ENCODE measurements at places on chromosomes 4 and X.

GRCh38 chr4:16023776-16024408 is 59.9 kb downstream of the PROM1 start:
- no peak for DNase-seq

GRCh38 chr4:159150396-159150795 is 47.5 kb downstream of the RAPGEF2 start:
- no peak for DNase-seq

GRCh38 chr4:44861756-44862155 is 135.4 kb upstream of the GNPDA2 start:
- DNase-seq, result no peak

DNA sequence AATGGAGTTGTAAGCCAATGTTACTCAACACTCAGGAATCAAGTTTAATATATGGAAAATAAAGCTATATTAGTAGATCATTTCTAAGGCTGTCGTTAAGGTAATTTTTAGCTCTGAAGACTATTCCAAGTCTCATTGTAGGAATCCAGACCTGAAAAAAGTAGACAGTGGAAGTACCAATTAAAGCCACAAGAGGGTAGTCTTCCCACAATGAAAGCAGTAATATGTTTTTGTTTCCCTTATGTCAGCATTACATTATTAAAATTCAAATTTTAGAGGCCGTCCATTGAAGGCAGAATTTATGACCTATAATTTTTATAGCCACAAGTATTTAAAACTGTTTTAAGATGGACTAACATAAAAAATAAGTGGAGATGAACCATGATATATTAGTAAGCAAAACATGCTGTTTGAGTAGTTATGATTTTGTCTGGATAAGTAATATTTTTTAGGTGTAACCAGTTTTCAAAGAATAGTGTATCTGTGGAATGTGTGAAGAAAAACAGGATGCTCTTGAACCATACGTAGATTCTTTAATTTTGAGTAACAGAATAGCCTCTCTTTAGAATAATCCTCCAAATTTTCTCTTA is 372.6 kb upstream of the TECRL start:
- no peak for DNase-seq

DNA sequence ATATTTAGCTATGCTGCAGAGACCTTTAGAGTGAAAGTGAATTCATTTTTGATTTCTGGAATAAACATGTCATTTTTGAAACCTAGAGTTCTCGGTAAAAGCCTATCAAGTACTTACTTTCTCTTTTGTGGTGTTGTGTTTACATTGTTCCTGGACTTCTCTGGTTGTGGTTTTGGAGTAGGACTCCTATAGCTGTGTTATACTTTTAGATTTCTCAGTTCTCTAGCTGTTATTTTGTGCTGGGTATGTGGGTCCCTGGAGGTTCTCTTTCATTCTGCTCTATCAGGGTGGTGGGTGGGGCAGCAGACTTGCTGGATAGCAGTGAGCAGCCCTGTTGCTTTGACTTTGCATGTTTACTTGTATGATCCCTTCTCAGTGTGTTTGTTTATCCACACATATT is 25.6 kb upstream of the MSMO1 start:
- peak; percentile 46 for DNase-seq

GRCh38 chr4:125594056-125594602 is 279.4 kb downstream of the FAT4 start:
- DNase-seq, result no peak

DNA sequence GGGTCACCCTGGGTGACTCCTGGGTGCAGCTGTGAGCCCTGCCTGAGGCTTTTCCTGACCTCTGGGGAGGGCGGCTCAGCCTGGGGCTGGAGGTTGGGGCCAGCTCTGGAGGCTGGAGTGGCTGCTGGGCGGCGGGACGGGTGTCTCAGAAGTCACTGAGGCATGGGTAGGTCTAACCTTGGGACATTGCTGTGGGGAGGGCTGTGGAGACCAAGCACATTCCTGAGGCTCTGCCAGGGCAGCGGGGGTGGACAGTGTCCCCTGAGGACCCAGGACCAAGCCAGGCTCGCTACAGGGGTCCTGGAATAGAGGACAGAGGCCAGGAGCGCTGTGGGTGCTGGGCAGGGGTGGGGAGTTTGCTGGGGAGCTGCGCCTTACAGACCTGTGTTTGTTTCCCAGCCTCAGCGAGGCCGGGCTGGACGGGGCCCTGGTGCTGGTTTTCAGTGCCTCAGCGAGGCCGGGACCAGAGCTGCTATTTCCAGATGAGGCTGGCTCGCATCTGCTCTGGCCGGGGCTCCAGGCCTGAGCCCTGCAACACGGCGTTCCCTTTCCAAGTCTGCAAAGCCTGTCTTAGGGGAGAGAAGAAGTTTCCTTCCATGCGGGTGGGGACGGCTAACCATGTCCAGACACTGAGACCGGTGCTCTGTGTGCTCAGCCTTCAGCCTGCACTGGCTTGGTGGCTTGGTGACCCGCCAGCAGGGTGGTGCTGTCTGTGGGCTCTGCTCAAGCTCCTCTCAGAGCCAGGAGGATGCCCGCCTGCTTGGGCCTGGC is 3.0 kb upstream of the SLC25A6 start:
- DNase-seq, result no peak

DNA sequence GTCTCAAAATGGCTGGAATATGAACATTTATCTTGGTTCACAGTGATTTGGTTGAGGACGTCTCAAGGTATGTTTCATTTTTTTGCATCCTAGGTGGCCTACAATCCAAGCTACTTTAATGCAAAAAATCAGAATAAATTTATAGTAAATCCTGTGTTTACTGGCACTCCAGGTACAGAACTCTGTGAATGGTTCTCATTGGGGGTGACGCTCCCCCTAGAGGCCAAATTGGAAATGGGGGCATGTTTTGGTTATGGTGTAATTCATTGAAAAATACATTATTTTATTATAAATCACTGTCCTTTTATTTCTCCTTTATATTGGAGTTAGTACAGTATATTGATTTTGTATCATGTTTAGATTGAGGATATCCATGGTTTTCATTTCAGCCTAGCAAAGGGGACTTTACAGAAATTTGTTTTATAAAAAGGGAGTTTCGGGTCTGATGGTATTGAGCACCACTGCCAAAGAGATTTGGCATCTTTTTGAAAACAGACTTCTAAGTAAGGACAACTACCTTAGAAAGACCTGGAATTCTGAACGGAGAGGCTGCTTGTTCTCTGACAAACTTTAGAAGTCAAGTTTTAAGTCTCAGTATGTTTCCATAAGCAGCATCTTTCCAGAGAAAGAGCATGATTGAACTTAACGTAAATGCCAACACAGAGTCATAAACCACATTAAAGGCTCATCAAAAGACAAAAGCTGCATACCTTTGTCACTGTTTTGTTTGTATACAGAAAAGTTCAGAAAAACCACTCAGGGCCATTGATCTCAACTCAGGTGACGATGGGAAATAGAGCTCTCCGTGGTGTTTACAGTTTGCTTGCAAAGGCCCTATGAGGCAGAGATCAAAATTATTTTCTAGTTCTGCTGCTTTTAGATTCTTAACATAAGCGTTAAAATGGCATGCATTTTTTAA is 19.4 kb downstream of the MTM1 start:
- no peak for DNase-seq

DNA sequence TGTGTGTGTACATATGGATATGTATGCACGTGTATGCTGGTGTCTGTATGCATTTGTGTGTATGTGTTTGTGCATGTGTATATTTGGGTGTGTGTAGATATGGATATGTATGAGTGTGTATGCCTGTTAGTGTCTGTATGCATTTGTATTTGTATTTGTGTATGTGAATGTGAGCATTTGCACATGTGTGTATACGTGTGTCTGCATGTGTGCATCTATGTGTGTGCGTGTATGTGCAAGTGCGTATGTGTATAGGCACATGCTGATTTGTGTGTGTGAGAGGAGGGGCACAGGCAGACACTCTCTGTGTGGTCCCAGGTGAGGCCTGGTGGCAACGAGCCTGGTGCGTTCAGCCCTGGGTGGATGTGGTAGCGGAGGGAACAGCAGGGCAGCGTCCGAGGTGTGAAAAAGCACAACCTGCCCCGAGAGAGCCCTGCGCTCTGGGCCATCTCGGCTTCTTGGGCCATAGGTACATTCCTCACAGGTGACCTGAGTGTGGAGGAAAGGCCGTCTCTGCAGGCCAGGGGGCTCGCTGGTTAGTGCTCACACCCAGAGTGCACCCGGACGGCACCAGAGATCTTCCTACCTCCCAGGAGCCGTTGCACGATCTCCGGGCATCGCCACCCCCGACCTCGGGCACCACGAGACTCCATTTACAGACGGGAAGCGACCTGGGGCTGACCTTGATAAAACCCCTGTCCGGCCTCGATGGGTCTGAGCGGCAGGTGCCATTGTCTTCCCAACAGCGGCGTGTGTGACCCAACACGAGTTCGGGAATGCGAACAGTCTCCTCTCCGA is 45.0 kb downstream of the ASMT start:
- no peak for DNase-seq

- no peak for DNase-seq
Measured at GRCh38 chr4:154009191-154009590, 220.3 kb upstream of the SFRP2 start.

GRCh38 chr4:128285085-128285997 is 2.3 kb downstream of the PGRMC2 start:
- no peak for DNase-seq

DNA sequence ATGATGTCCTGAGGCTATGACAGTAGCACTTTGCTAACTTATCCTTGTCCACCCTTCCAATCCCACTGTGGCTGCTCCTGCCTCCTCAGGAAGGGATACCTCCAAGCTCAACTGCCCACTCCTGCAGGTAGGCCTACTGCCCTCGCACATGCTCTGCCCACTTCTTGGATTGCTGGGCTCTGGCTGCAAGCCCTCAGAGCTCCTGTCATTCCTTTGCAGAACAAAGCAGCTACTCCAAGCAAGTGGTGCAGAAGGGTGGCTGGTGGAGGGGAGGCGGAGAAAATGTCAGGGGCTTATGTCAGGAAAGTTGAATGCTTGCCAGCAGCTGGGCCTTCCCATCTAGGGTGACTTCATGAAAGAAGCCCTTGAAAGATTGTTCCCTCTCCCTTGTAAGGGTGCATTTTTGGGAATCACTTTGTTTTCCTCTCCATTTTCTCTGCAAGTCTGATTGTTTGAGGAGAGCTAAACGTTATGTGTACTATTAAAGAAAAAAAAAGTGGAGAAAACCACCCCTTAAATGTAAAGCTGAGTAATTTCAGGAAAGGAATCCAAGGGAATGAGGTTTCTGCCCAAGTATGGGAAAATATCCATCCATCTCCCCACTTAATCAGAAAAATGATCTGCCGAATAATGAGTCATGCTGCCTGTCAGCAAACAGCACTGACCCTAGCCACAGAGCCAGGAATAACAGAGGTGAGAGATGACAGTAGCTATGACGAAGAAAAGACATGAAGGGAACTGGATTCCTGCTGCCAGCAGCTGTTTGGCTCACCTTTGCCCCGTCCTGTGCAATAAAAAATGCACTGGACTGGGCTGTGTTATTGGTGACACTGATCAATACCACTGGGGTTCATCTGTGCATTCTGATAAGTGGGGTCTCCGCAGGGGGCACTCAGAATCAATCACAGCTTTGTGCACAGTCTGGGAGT is 102.0 kb downstream of the RTL5 start:
- DNase-seq, result no peak

GRCh38 chr4:94334962-94335361 is 7.7 kb downstream of the HPGDS start:
- DNase-seq, result no peak

DNA sequence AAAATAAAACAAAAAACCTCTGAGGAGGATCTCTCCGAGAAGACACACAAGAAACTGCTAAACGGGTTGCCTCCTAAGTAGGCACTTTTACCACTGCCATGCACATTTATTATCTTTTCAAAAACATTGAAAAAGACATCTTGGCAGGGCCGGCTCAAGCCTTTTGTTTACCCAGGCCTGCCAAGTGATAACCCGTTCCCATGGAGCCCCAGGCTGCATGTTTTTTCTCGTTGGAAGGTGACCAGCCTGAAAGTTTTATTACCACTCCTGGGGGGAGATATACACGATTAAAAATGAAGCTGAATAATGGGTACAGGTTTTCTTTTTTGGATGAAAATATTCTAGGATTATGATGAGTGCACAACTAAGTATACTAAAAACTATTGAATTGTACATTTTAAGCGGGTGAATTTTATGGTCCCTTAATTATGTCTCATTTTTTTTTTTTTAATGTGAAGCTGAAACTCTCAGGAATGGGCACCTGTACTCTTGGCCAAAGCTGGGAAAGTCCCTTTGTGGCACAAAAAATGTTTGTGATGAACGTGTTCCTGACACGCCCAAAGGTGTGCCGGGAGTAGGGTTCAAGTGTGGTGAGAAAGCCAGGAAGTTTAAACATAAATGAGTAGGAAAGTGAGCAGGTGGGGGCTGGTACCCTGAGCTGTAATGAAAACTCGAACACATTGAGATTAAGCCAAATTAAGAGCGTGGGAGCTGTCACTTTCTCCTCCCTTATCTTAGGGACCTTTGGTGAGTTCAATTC is 1.5 kb upstream of the MAP7D2 start:
- no peak for DNase-seq

DNA sequence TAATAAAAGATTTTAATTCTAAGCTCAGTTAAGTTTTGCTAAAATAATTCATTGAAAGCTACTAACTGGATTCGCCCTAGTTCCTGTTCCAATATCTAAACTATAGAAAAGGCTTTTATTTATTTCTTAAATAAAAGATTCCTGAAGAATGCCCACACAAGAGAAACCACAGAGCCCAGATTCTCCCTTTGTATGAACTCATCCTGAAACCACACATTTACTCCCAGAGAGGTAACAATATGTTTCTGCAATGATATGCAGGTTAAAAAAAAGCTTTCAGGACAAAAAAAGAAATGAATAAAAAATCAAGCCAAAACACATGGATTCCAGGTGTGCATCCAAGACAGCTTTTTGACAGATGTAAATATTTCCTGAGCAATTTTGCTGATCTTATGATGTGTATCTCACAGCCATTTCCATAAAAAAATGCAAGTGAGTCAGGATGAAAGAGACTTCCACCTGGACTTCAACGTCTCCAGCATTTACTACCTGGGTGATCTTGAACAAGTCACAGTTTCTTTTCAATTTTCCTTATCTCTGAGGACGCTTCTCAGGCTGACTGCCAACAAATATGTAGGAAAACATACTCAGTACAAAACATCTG is 234.4 kb upstream of the FAT1 start:
- no peak for DNase-seq

DNA sequence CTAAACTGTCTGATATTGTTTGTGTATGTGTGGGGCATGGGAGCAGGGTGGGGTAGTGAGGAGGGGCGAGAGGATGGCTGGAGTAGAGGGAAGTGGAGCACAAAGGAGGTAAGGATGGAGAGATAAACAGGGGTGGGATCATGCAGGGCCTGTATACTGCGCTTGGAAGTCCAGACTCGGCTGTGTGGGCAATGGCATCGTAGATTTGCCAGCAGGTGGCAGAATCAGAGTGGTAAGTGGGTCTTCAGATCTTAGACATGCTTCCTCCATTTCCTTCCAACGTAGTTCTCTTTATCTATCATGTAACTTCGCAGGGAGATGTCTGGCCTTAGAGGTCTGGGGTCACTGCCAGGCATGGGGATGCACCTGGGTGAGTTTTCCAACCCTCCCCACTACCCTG is 155.5 kb downstream of the PDGFRA start:
- no peak for DNase-seq

DNA sequence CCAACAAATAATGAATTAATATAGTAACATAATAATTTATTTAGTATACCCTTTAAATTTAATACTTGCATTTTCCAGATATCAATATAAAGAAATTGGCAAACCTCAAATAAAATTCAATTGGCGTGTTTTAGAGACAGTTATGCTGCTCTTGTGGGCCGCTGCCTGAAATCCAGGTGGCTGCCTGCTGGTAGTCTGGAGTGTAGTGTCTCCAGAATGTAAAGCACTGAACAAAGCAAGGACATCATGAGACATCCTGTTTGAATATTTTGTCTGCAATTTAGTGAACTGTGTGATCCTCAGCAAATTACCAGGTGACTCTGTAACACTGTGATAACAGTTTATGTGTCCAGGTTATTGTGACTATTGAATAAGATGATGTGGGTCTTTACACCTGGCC is 29.9 kb downstream of the ZFP42 start:
- no peak for DNase-seq
